ENCODE measurements at places on chromosomes 7 and 10.

GRCh38 chr10:59902016-59902415 is 4.3 kb downstream of the CCDC6 start:
- DNase-seq: no peak

- no peak for DNase-seq
These were observed 45.6 kb downstream of the MKI67 start for GRCh38 chr10:128080641-128081040.

DNA sequence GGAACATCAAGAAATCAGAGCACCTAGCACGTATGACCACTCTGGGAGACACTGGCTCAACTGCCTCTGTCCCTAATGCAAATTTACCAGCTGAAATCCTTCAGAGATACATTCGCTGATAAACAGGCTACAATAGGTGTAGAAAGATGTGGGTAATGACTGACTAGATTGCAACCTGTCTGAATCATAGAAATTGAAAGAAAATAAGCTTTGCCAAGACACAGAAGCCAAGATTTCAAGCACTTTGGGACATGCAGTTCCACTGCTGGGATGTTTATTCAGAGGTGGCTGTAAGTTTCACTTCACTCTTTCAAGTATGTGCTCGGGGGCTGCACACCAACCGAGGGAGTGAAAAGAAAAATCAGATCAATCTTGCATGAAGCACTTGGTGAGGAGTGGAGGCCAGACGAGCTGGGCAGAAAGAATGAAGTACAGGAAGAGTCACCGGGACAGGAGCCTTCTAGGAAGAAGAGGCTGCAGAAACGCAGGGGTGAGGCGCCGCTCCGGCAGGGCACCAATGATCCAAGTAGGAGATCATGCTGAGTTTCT is 276.7 kb downstream of the PARD3 start:
- DNase-seq: no peak

- no peak for DNase-seq
These were observed 24.3 kb downstream of the CTTNBP2 start for GRCh38 chr7:117848941-117849340.

GRCh38 chr7:139034855-139035585 is 822 bp downstream of the ZC3HAV1L start:
- DNase-seq: peak; percentile 51

DNA sequence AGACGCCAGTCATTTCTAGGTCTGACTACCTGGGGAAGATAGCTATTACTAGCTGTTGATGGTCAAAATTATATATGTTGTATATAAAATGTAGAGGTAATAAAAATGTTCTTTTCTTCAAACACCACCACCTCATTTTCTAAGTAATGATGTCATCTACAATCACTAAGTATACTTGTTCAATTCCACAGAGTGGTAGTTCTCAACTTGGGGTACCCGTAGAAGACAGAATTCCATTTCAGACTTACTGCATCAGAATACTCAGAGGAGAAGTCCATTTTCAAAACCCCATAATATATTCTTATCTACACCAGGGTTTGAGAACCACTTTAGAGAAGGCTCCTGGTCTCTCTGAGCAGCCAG is 191.9 kb downstream of the PTN start:
- no peak for DNase-seq

- no peak for DNase-seq
These were observed 16.5 kb downstream of the GBF1 start for GRCh38 chr10:102261842-102262241.

- DNase-seq: no peak
These were observed 143.4 kb upstream of the ZNF92 start for GRCh38 chr7:65230231-65230630.

- no peak for DNase-seq
These were observed 42.3 kb downstream of the PRKCQ start for GRCh38 chr10:6537770-6538169.

DNA sequence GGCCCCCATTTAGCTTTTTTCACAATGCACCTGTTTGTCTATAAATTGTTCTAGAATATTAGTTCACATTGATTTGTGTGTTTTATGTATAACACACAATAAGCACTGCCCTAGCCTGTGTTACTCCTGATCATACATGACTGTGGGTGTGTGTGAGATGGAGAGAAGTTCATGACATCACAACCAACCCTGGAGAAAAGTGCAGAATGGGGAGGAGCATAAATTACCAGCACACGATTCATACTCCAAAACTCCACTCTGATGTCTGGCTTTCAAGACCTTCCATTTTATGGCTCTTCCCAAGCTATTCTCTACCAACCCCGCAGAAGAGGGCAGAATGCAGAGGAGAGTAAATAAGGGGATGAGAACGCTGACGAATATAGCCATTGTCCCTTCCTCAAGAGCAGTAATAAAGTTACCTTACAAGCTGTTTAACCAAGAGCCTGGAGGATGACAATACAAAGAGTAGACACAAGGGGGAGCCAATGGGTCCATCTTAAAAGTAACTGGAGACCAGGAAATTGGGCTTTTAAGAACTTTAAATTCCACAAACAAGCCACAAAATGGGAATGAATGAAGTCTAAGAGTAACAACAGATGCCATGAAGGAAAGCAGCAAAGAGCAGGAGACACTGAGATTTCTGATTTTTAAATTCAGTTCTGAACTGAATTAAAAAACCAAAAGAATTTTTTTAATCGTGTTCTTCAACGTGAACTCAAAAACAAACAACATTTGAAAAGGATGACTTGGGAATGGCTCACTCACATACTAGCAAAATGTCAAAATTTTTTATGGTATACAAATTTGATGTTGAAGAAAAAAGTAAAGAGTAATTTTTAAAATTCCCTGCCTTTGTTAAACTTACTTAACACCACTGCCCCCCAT is 159.6 kb downstream of the PARD3 start:
- peak; percentile 38 for DNase-seq

GRCh38 chr7:11430841-11431240 is 401.2 kb downstream of the THSD7A start:
- no peak for DNase-seq

GRCh38 chr10:132332433-132332754 is 401 bp downstream of the LRRC27 start:
- DNase-seq: no peak

- no peak for DNase-seq
These were observed 363.9 kb downstream of the MALRD1 start for GRCh38 chr10:19412531-19412930.

DNA sequence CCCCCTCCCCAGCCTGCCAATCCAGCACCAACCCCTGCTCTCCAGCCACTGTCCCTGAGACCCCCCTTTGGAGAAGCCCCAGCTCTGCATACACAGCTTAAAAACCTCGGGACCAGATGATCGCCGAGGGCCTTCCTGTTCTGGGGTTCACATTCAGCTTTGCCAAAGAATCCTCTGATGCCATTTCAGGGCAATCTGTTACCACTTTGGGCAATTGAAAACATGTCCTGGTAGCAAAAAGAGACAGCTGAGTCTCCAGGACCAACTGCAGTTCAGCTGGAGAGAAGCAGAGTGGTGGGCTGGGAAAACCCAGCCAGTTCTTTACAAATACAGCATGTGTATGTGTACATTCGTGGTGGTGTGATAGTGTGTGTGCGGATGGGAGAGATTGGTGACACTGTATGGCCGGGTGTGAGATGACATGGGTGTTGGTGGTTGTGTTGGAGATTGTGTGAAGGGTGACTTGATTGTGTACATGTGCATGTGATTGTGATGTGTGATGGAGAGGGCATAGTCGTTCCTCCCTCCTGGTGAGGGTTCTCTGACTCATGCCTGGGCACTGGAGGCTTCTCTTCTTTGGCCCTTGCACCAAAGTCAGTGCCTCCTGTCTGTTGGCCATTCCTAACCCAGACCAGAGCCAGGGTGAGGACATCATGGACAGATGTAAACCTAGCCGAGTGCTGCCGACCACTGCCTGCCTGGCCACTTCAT is 48.5 kb upstream of the AQP1 start:
- no peak for DNase-seq

GRCh38 chr7:25752967-25753791 is 398.8 kb upstream of the NFE2L3 start:
- DNase-seq: no peak

- no peak for DNase-seq
These were observed 1170.9 kb downstream of the SORCS1 start for GRCh38 chr10:105993609-105994008.

DNA sequence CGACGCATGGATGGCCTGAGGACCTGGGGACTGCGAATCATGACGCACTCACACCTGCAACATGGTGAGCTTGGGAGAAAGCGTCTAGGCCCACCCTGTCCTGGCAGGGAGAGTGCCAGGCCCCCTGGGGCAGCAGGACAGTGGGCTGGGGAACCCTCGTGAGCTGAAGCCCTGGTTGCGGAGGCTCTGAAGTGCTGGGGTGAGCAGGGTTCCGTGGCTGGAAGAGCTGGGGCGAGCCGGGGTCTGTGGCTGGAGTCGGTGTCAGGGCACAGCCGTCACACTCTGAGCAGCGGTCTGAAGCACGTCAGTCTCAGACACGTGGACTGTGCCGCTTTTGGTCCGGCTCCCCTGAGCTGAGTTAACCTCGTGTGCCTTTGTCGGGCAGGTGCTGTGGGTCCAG is 4.7 kb downstream of the SUN1 start:
- no peak for DNase-seq

- no peak for DNase-seq
These were observed 183.9 kb upstream of the MBL2 start for GRCh38 chr10:52956461-52956860.

DNA sequence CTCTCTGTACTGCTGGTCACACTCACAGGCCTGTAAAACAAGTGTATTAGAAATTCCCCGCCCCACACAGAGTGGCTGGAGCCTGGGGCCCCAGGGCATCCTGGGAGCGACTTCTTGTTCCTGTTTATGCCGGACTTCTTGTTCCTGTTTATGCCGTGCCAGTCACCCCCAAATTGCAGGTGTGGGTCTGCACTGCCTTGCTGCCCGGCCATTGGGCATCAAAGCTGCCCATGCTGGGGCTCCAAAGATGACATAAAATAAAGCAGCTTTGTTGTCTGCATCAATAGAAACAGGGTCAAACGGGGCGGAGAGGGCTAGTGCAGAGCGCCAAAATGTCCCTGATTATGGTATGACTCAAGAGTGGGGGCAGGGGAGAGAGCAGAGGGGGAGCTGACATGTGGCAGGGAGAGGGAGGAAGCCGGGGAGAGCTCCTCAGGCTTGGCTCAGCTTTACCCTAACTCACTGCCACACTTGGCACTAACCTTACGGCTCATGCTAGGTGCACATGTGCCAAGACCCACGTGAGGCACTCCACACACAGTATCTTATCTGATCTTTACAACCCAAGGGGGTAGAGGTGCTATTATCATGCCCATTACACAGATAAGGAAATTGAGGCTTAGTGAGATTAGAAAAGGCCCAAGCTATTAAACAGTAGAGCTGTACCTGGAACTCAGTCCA is 98.4 kb downstream of the PIP4K2A start:
- DNase-seq: peak; percentile 9

GRCh38 chr7:2799253-2799652 is 44.9 kb downstream of the GNA12 start:
- no peak for DNase-seq

- no peak for DNase-seq
These were observed 2.1 kb downstream of the RET start for GRCh38 chr10:43078986-43079273.

- DNase-seq: no peak
These were observed 67.7 kb downstream of the ZMIZ1 start for GRCh38 chr10:79136236-79137005.

DNA sequence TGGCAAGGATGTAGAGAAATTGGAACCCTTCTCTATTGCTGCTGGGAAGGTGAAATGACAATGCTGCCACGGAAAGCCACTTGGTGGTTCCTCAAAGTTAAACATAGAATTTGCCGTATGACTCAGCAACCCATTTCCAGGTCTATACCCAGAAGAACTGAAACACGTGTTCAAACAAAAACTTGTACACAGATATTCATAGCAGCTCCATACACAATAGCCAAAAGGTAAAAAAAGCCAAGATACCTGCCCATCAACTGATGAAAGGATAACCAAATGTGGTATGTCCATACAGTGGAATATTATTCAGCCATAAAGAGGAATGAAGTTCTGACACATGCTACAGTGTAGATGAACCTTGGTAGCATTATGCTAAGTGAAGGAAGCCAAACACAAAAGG is 39.1 kb downstream of the LHPP start:
- no peak for DNase-seq

GRCh38 chr7:42315631-42316030 is 78.6 kb upstream of the GLI3 start:
- no peak for DNase-seq

DNA sequence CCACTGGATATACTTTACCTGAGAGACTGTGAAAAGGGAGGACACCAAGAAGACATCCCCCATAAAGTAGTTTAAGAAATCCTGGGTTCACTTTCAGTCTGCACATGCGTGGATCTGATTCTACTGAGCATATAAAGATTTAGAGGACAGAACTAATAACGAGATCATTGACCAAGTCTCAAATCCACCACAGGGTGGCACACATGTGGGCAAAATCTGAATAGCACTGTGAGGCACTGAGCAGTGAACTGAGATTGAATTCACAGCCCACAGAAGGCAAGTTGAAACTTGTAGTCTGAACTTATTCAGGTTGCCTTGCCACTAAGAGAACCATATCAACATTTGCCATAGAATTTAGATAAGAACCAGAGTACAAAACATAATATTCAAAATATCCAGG is 818.6 kb downstream of the GRID1 start:
- peak; percentile 54 for DNase-seq

- DNase-seq: no peak
These were observed 295.9 kb downstream of the TNS3 start for GRCh38 chr7:47285860-47286491.

DNA sequence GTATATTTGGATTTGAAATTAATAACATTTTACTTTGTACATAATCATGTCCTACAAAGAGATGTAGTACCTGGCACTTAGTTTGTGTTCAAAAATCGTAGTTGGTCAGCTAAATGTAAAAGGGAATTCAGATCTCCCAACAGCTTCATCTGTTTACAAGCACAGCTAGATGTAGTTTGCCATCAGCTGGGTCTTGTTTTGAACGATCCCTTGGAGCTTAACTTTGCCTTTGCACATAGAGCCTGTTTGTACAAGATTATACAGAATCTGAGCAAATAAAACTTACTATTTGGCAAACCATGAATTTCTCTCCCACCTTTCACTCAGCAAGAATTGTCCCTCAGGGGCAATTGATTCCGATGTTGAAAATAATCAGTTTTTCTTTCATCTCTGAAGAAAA is 36.1 kb upstream of the ADD3 start:
- DNase-seq: no peak

DNA sequence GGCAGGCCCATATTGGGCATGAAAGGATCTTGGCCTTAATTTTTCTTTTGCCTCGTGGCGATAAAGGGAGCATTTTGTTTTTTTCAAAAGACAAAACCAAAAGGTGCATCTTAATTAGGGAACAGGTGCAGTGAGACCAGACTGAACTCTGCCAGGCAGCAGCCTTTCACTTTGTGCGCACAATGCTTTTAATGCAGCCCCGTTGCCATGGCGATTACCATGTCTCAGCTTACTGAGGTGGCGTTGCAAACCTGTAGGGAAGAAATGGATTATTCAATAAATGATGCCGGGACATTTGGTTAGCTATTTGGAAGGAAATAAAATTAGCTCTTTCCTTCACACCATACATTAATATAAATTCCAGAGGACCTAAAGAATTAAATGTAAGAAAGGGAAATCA is 61.9 kb downstream of the MYL10 start:
- peak; percentile 30 for DNase-seq
